ENCODE measurements at places on chromosomes 7 and 10.

- DNase-seq, result no peak
Observed at GRCh38 chr10:60271319-60272040, 118.2 kb downstream of the ANK3 start.

- DNase-seq, result no peak
Observed at GRCh38 chr7:17947620-17948019, 7.3 kb upstream of the SNX13 start.

DNA sequence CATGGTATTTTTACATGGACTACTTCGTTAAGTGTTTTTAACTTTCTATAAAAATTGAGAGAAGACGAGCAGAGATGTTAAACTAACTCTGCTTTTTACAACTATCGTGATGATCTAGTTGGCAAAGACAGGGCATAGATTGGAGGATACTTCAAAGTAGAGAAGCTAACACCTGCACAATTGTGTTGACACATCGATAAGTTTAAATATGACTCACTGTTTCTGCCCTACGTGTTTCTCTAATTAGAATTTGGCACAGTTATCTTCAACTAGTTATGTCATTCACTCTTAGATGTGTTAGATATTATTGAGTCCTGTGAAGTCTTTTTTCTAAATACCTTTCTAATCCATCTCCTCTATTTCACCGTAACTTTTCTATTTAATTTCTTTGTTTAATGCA is 68.5 kb upstream of the FERD3L start:
- no peak for DNase-seq

DNA sequence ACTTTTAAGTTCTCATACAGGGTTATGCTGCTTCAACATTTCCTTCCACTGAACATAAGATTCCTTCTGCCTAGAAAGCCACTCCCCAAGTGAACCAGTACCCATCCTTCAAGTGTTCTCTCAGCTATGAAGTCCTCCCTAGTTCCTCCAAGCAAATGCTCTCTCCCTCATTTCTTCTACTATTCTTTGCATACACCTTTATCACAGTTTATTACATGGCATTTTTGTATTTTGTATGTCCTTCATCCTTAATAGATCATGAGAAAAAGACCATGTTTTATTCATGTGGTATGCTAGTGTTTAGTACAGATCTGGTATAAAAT is 1.9 kb downstream of the SYPL1 start:
- DNase-seq, result no peak

GRCh38 chr7:158985583-158985982 is 129.2 kb downstream of the DYNC2I1 start:
- no peak for DNase-seq

DNA sequence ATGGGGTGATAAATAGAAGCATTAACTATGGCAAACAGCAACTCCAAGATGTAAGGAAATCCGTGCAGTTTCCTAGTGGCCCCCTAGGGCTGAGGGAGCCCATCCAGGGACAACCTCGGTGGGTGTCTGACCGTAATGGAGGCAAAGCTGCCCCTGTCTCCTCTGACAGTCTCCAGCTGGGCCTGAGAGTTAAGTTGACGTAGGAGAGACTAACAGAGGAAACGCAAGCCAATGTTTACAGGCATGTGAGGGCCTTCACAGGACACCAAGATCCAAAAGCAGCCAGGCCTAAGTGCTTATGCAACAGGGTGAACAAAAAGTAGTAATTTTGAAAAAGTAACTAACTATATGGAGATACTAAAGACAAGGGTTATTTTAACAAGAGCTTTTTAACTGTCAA is 330.0 kb upstream of the C7orf33 start:
- DNase-seq, result no peak

All from activated B cell treated with CpG ODN at 0.5 μM for 24 hours (primary cell).